ENCODE measurements at places on chromosomes 1 and 21.

DNA sequence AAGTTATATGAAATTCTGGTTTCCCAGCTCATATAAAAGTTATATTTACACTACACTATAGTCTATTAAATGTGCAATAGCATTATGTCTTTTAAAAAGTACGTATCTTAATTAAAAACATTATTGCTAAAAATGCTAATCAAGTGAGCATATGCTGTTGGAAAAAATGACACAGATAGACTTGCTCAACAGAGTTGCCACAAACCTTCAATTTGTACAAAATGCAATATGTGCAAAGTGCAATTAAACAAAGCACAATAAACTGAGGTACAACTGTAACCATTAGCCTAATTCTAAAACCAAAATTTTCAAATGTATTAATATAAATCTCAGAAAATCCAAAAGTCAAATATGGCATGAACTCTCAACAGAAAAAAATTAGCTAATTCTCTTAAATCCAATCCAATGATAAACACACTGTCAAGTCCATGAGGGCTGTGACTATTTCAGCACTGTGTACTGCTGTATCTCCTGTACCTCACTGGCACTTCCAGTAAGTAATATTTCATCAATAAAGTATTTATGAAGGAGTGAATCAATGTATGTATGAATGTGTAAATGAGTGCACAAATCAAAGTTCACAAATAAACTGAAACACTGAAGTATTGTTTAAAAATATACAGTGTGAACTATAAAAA, 116.3 kb downstream of the AKT3 start:
- DNase-seq = no peak

GRCh38 chr21:42841156-42841915, 38.0 kb downstream of the WDR4 start:
- no peak for DNase-seq

GRCh38 chr1:157504646-157505045, 47.7 kb downstream of the FCRL5 start:
- DNase-seq = no peak

DNA sequence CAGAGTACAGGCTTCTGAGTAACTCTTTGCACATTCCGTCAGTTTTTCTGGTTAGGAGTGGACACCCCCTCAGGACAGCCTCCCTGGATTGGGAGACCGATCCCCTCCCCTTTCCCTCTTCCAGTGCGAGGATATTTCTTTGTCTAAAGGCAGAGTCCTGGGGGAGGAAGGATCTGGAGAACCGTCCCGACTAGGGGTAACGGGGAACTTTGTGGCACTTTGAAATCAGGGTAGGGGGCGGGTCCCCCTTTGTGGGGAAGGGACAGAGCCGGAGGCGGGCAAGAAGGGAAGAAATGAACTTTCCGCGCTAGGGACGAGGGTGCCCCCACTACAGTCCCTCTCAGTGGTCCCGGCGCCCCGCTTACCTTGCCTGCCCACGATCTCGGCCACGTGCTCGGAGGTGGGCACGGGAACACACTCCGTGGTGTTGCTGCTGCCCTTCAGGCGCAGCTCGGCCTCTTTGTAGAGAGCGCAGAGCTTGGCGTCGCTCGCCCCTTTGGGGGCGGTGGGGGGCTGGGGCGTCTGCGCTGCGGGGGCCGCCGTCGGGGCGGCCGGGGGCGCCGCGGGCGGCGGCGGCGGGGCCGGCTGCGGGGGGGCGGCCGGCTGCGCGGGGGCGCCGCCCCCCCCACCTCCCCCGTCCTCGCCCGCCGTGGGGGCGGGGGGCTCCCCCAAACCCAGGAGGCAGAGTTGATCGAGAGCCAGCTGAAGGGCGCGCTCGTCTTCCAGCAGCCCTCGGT, 917 bp downstream of the MEX3A start:
- no peak for DNase-seq

DNA sequence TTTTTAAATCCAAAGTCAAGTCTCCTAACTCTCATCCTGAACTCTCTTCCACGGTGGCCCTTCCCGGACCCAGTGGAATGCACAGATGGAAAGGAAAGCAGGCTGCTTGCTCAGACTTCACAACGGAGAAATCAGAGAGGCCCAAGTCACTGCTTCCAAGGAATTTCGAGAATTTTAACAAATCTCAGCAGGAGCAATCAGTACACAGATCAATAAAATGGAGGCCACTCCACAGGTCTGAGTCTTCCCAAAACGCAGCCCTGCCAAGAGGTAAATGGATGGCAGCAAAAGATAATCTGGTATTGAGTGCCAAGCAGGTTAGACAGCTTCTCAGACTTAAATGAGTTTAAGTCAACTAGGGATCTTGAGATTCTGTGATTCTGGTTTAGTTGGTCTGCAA, 81.1 kb upstream of the TIAM1 start:
- no peak for DNase-seq

- no peak for DNase-seq
Measured at GRCh38 chr1:207420109-207420508, 34.0 kb upstream of the CR2 start.

GRCh38 chr1:102085896-102086295, 89.2 kb upstream of the OLFM3 start:
- DNase-seq = no peak

- no peak for DNase-seq
Measured at GRCh38 chr1:234955107-234955731, 173.4 kb downstream of the TOMM20 start.

- DNase-seq = no peak
Measured at GRCh38 chr1:168728473-168729404, at the start of gene DPT. TSS of gene DPT (minus strand) at chr1:168729206. CDS start at chr1:168729174, 32 bp downstream.

DNA sequence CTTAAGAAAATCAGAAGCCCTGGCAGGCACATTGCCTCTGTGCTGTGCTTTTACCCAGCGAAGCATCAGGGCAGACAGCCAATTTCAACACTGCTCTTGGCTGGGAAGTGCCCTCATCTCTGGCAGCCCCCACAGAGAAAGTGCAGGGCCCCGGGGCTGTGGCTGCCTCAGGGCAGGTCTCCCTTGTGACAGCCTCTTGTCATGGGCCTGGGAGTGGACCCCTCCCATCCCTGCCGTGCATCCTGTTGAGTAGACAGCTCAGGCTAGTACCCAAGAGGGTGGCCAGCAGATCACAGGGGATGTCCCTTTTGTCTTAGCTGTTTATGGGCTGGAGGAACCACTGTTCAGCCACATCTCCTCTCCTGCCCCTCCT, 23.3 kb downstream of the TTC34 start:
- no peak for DNase-seq

DNA sequence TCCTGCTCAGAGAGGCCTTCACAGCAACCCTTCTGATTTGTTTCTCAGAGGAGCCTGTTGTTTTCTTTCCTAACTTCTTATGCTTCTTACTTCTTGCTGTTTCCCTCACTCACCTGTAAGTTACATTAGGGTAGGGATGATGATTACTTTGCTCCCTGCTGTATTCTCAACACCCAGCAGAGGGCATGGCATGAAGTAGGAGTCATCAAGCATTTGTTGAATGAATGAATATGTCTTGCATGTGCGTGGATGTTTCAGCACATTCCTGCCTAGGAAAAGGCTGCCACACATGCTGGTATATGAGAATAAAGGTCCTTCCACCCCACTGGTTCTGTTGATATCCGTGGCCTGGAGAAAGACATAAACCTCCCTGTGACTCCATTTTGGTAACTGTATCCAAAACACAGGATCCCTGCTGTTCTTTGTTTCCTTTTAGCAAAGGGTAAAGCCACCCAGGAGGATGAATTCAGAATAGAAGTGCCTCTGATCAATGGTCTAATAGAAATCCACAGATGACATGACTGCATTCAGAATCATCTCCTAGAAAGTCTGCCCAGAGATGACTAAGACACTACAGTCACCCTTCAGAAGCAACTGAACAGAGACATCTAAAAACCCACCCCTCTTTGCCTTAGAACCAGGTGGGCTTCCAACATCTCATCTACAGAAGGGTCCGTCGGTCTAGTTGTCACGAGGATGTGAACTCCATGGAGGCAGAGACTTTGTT, 168.8 kb downstream of the ZSCAN20 start:
- DNase-seq = no peak

- no peak for DNase-seq
Measured at GRCh38 chr21:46667741-46668380, 32.4 kb downstream of the PRMT2 start.

GRCh38 chr1:195328102-195328501, 1280.1 kb downstream of the KCNT2 start:
- DNase-seq = no peak

DNA sequence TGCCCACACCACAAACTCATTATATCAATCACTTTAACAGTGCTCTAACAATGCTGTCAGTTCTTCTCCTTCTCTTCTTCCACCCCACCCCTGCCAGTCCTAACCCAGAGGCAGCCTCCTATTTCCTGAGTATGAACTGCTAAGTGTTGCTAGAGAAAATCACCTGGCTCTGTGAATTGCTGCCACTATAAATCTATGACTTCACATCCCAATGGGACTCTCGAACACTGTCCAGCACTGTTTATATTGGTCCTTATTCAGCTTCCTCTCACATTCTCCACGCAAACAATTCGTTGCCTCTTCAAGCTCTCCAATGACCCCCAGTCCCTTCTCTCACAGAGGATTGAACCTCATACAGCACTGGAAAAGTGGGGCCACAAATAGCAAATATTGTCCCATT, 27.0 kb upstream of the USH2A start:
- DNase-seq = no peak

GRCh38 chr1:178010674-178011464, 41.0 kb upstream of the SEC16B start:
- no peak for DNase-seq

Data from stimulated activated CD4-positive, alpha-beta T cell treated with anti-CD3 and anti-CD28 coated beads, TNF-alpha, amount 100 ng/mL, for 48 hours (primary cell).